ENCODE measurements at places on chromosomes 2 and 18.

- DNase-seq: no peak
Observed at GRCh38 chr2:52288596-52288995, 1256.7 kb upstream of the NRXN1 start.

DNA sequence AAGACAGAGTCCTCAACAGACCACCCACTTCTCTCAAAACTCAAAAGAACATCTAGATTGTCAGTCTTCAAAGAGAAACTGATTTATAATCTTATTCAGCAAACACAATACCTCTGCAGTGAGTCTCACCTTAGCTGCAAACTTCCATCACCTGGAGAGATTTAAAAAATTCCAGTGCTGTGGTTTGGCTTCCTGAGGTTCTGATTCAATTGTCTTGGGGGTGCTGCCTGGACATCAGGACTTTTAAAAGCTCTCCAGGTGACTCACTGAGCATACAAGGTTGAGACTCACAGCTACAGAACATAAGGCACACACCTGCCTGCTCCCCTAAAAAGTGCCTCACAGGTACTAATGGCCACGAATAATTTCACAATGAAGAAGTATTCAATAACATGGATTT, 40.3 kb downstream of the RNF152 start:
- DNase-seq: no peak

- DNase-seq: no peak
Observed at GRCh38 chr2:144470334-144470733, 49.6 kb downstream of the ZEB2 start.

- DNase-seq: no peak
Observed at GRCh38 chr2:230408244-230408842, 7.7 kb upstream of the SP100 start.

GRCh38 chr18:74773171-74773624, 175.5 kb downstream of the ZNF407 start:
- DNase-seq: no peak

- DNase-seq: no peak
Observed at GRCh38 chr2:178553047-178553446, 72.8 kb downstream of the PLEKHA3 start.

DNA sequence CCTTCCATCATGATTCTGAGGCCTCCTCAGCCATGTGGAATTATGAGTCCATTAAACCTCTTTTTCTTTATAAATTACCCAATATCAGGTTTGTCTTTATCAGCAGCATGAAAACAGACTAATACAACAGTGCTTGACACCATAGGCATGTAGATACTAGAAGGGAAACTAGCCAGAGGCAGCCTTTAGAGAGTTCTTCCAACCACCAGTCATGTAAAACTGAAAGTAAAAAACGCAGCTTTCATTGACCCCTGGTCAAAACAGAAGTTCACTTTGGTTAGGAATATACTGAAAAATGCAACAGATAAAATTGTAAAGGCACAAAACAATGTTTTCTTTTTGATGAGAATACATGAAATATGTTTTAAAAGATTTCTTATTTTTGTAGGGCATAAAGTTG, 122.8 kb upstream of the L3MBTL4 start:
- no peak for DNase-seq

All from NCI-H1694 treated with DMSO at 0.1 percent for 48 hours (cell line).